ENCODE measurements at places on chromosomes 11 and 22. TPM values are rescaled to one million over a fixed set of nuclear protein-coding genes. Genes with fewer than 3 reads are reported as not detected.

Gene FXYD2
- total RNA-seq = not detected

Gene P2RY2
- 0.17 TPM for total RNA-seq

Gene SMC1B
- not detected for total RNA-seq

- peak; percentile 3 for DNase-seq
Observed at GRCh38 chr11:83721263-83721662, 435.1 kb upstream of the CCDC90B start.

- DNase-seq = no peak
Observed at GRCh38 chr22:48871176-48871840, 956.4 kb downstream of the BRD1 start.

DNA sequence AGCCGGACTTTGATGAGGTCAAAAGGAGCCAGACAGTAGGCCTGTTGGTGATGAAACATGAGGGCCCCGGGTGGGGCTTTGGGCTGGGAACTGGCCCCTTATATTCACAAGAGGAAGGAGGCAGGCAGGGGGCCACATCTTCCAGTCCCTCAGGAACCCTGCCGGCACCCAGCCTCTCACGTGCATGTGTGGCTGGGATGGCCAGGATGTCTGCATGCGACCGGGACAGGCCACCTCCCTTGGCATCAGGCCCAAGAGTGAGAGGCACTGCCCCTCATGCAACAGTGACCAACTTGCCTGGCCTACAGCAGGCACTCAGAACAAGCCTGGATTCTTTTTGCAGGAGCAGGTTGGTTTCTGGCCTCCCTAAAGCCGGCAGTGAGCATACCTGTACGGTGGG lies 5.4 kb downstream of the SLC25A45 start:
- no peak for DNase-seq

- no peak for DNase-seq
Observed at GRCh38 chr11:8049084-8049483, 31.9 kb upstream of the TUB start.

DNA sequence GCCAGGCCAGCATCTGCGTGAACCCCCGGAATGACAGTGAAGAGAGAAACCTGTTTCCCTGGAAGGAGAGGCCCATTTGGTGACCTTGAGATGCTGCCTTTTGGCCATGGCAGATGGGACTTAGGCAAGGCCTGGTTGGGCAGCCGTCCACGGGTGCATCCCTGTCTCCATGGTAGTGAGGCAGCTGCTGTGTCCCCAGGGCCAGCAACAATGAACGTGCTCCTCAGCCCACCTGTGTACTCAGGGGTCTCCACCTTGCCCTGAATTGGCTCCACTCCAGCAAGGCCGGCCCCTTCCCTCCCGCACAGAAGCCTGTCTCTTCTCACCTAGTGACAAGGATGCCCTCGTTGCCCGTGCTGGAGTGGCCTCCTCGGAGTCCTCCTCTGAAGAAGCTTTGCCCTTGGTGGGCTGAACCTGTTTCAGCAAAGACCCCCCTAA lies 441.1 kb downstream of the TBC1D22A start:
- DNase-seq = no peak

DNA sequence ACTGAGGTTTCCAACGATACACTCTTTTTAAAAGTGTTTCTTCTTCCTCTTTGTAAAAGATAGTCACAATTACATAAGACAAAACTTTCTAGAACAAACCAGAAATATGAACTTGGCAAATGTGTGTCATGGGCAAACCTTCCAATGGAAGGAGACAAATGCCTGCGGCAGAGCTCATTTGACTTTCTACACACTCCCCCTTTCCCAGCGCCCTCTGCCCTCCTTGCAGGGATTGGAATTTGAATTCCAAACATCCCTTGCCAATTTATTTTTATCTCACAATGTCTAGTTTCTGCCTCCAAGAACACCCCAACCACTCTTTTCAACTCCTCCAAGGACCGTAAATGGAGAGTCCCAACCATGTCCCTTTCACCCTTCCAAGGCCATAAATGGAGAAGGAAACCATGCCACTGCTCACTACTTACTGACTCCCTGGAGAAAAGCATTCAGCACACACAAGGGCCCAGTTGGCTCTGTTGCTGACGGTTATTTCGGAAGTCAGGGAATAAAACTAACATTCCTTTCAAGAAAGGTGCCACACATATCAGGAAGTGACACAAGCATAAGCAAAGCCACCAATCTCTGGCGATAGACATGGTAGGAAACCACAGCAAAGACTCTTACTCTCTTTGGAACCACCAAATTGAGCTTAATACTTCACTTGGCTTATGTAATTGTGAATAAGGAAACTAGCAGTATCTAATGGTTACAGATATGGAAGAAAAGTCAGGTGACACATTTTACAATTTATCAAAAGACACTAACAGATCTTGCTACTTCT lies 15.0 kb upstream of the ESAM start:
- no peak for DNase-seq

- DNase-seq = no peak
Observed at GRCh38 chr11:115462004-115462541, 42.1 kb downstream of the CADM1 start.

Measured in HFFc6 (cell line).